ENCODE measurements at places on chromosomes 12 and 14. TPM values are rescaled to one million over a fixed set of nuclear protein-coding genes. Genes with fewer than 3 reads are reported as not detected.

The LAG3 gene
- total RNA-seq: not detected

The HOXC6 gene
- not detected for total RNA-seq

The SPTB gene
- total RNA-seq: 17.0 TPM

The CMTM5 gene
- 1.5 TPM for total RNA-seq

The PRIMA1 gene
- under 0.01 TPM for total RNA-seq

The TDRD9 gene
- total RNA-seq: 1.2 TPM

The LGR5 gene
- under 0.01 TPM for total RNA-seq

The GPR84 gene
- total RNA-seq: not detected
